ENCODE measurements at places on chromosomes 16 and 17. TPM values are rescaled to one million over a fixed set of nuclear protein-coding genes. Genes with fewer than 3 reads are reported as not detected.

- ATAC-seq: no peak
Measured at GRCh38 chr16:6157806-6158205, 1060.2 kb upstream of the EEF2KMT start.

GRCh38 chr16:87576171-87576570 lies 26.1 kb upstream of the JPH3 start:
- no peak for ATAC-seq

- no peak for ATAC-seq
Measured at GRCh38 chr16:21638573-21638975, 13.8 kb downstream of the IGSF6 start.

GRCh38 chr17:58399974-58400373 lies 17.4 kb downstream of the RNF43 start:
- no peak for ATAC-seq

GRCh38 chr17:77068915-77069314 lies 71.9 kb upstream of the SEC14L1 start:
- no peak for ATAC-seq

- ATAC-seq: no peak
Measured at GRCh38 chr16:14489460-14489859, 140.6 kb downstream of the PARN start.

DNA sequence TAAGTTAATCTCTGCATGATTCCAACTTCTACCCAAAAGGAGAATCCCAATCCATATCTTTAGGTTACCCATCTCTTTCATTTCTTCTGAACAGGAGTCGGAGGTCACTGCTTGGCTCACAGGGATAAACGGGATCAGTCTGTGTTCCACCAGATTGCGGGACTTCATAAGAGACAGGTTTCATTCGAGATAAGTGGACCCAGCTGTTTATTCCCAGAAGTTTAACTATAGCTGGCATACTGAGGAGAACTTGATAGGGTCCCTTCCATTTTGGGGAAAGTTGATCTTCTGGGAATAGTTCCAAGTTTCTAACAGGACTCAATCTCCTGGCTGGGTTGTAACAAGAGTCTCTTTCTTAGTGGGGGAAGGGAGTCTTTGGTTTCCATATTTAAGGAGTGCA lies 45.4 kb upstream of the ARL4D start:
- ATAC-seq: no peak

- ATAC-seq: no peak
Measured at GRCh38 chr16:23374721-23375510, 72.8 kb downstream of the SCNN1B start.

The RDM1 gene
- not detected for total RNA-seq
